GM06990 (cell line): ENCODE measurements at places on chromosomes 16 and 17.

DNA sequence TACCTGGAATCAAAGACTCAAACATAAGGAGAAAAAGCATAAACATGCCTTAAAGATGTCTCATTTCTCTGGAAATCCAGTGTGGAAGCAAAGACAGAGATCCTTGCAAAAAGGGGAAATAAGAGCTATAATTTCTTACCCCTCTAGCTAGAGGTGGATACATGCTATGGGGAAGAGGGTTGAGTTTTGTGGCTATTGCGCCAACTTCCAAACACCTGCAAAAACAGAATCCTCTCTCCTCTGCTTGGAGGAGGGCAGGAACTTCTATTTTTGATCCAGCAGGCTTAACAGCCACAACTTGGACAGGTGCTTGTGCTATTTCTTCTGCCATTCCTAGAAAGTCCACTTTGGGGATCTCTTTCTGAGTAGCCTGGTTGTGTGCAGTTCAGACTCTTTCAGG, 21.5 kb upstream of the NUDT7 start:
- no peak for DNase-seq

- DNase-seq, result no peak
These were observed 11.9 kb upstream of the PVALEF start for GRCh38 chr17:81153340-81153803.

- DNase-seq, result no peak
These were observed at the start of gene MYO15B for GRCh38 chr17:75587675-75588595. Gene MYO15B (plus strand): TSS chr17:75587800. CDS start chr17:75588058, 258 bp downstream.

DNA sequence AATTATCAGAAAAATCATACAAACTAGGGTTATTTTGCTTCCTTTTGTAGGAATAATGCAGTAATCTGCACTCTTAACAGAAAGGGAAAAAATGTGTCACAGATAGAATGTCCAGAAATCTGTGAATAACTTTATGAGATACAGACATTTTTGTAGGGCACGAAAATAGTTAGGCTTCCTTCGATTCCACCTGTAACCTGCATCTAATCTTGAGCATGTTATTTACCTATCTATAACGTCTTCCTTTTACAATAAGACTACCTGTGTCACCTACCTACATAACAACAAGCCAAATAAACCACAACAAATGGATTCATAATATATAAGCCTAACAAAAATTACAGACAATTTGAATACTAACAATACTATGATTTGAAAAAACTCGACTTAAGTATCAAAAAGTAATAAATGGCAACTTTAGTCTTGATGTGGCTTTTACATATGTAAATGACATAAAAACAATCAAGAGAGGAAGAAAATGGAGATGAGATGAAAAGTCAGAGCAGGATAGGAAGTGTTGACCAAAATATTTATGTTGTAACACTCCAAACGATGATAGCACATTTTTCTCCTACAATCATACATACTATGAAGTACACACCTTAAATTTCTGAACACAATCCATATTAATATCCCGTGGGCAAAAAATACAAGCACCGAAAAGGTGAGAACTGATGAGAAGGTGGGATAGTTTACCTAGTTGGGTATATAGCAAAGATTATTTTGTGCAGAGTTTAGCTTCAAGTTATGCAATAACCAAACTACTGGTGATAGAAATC, 2.5 kb downstream of the STAT5B start:
- no peak for DNase-seq

GRCh38 chr17:48261297-48261880, 153.8 kb downstream of the SNX11 start:
- no peak for DNase-seq

DNA sequence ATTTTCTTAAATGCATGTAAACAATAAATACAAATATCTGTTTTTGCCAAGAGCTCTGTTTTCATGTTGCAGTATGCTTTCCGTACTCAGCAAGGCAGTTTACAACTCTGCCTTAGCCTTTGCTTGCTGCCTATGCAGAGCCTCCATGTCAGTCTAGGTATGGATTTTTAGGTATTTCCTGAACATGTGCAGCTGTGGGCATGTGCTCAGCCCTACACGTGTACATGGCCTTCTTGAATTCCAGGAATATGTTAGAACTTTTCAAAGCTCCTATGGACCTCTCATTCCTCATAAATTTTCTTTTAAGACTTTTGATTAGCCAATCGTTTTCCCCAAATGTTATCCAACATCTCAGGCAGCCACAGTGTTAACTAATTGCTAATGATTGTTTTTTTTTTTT, 63.8 kb downstream of the SYCE1L start:
- DNase-seq, result no peak

DNA sequence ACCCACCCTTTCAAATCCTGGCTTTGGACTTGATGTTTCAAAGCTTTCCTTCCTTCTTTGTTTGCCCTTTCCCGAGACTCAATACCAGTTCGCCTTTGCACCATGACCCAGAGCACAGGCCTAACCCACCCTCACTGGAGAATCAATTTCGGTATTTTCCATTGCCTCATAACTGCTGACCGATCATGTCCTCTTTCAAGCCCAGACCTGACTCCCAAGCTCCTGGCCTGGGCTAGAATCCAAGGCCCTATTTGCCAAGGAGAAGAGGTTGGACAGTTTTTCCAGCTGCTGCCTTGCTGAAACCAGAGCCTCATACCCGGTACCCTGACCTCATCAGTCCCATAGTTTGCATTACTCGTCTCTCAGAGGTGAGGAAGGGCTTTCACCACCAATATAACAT, 35.3 kb upstream of the HELZ start:
- DNase-seq, result no peak

DNA sequence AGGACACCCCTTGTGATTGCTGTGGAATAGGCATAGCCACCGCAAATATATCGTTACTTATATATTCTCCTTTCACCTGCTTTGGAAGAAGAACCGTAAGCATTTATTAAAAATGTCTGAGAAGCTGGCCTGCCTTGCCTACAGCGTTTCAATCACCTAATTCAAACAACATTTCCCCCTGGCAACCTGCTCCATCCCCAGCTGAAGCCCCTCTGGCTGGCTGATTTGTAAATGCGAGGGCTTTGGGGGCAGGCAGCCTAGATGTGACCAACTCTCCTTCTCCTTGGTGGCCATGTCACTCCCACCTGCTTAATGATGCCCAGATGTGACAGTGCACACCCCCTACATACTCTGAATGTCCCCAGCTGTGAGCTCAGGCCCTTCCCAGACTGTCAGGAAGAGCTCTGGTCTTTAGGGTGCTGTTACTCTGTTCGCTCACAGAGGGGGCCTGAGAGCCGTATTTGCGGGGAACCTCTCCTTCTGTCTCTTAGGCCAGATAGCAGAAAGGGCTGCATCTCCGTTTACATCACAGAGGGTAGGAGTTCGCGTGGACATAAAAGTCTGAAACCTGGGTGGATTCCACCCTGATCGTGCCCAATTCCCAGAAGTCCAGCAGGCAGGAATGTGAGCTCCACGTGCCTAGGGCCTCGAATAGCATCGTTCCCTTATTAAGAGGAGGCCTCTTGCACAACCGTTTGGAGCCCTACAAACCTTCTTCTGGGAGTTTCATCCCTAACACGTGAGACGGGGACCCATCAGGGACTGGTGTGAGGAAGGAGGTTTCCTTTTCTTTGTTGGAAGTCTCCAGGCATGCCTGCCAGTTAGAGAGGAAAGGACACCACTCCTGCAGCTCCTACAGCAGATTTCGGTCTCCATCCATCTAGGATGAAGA, 2.4 kb upstream of the SDK2 start:
- no peak for DNase-seq
